ENCODE measurements at places on chromosomes 2 and 18.

DNA sequence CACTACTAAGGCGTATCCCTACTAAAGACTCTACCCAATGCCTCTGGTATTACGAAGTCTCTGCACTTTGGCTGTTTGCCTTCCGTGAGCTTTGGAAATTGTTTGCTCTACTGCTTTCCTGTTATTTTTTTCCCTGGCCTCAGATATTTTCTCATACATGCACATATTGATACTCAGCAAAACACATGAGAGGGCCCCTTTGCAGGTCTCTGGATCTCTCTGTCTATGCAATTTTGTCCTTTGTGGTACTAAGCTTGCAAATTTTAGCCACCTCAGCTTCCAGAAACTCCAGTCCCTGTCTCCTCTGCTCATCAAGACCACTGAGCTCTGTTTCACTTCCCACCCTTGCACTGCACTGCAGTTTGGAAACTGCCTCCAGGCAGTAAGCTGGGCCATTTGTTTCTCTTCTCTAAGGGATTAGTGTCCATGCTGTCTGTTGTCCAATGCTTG, 46.6 kb downstream of the TAF1B start:
- no peak for DNase-seq

GRCh38 chr2:178844269-178844668, 37.0 kb upstream of the TTN start:
- no peak for DNase-seq

DNA sequence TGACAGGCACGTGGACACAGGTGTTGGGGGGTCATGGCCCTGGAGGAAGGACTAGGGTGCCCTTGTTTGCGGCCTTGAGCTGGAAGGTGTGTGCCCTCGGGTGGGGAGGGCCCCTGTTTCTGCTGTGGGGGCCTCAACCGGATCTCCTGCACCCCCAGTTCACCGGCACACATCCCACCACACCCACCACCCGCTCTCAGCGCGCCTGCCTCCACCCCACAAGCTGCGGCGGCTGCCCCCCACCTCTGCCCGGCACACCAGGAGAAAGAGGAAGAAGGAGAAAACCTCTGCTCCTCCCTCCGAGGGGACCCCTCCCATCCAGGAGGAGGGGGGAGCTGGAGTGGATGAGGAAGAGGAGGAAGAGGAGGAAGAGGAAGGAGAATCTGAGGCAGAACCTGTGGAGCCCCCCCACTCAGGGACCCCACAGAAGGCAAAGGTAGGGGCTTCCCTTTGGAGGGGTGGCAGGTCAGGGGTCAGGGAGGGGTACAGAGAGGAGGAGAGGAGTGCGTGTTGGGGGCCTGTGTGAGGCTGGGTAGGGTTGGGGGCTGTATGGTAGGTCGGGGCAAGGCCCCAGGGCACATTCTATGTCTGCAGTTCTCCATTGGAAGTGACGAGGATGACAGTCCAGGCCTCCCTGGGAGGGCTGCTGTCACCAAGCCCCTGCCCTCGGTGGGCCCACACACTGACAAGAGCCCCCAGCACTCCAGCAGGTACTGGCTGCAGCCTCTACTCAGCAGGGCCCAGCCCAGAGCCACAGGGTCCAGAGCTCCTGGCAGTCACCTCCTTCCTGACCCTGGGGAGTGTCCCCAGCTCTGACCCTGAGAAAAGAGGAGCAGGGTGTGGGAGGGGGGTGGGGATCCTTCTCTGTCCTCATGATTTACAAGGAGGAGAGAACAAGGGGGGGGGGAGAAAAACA, 1.8 kb downstream of the SLC4A3 start:
- DNase-seq = no peak

- DNase-seq = no peak
Measured at GRCh38 chr2:15331787-15332186, 229.3 kb downstream of the NBAS start.

DNA sequence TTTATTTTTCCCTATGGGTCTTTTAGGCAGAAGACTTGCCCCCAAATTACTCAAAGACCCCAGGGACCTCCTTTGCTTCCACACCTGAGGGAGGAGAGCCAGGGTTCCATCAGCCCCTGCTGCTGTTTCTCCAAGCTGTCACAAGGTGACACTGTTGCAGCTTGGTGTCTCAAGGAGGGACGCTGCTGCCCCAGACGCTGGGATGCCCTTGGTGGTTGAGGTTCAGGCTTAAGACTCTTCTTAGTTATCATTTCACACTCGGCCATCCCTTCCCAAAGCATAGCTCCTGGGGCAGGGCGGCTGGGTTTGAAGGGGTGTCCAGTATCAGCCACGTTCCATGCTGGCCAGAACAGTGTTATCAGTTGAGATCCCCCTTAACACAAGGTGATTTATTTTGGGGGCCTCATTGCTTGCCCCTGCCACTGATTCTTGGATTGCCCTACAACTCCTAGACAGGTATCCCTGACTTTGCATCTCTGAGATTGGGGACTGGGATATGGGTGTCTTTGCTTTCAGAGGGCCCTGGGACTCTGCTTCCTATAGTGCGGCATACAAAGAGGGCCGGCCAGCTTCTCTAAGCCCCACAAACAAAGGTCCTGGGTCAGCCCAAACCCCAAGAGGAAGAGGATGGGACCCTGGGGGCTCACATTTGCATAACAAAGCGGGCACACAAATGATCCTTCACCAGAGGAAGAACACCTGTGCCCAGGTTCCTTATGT, 22.7 kb downstream of the GPR55 start:
- DNase-seq = no peak

GRCh38 chr18:74493689-74494088, 2.5 kb upstream of the CNDP2 start:
- peak; percentile 31 for DNase-seq

- DNase-seq = no peak
Measured at GRCh38 chr2:148519013-148519412, 125.5 kb upstream of the EPC2 start.

DNA sequence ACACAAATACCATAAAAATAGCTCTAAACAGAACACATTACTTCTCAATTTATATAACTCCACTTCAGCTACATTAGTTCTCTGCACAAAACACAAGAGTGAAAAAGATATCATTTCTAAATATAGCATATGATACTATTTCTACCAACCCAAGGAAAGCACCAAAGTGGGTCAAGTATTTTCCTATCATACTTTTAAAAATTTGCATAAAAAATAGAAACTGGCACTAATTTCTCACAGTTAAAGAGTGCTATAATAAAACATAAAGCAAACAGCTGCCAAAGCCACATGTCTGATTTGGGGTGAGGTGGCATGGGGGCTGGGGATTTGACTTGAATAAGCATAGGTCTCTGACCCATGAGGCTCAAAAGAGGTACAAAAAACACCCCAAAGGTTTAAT, 61.5 kb downstream of the BARD1 start:
- no peak for DNase-seq

DNA sequence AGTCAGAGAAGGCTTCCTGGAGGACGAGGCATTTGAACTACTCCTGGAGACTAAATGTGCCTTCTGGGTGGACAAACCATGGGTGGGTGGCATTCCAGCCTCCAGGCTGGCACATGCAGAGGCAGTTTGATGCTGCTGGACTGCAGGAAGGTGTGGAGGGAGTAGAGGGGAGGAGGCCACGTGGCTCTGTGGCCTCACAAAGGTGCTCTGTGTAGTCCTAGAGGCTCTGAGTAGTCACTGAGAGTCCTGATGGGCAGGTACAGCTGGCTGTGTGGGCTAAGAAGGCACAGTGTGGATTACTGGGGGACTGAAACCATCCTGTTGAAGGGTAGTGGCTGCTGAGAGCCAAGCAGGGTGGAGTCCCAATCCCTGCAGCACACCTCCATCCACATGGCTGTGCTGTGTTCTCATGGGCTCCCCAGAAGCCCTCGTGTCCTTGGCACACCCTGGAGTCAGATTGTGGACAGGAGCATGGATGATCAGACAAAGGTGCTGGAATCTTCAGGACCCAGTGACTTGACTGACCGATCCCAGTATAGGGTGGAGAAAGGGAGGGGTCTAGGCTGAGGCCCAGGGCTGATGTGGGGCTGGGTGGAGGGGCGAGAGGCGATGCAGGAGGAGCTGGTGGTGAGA, 87.4 kb upstream of the HS6ST1 start:
- DNase-seq = no peak

DNA sequence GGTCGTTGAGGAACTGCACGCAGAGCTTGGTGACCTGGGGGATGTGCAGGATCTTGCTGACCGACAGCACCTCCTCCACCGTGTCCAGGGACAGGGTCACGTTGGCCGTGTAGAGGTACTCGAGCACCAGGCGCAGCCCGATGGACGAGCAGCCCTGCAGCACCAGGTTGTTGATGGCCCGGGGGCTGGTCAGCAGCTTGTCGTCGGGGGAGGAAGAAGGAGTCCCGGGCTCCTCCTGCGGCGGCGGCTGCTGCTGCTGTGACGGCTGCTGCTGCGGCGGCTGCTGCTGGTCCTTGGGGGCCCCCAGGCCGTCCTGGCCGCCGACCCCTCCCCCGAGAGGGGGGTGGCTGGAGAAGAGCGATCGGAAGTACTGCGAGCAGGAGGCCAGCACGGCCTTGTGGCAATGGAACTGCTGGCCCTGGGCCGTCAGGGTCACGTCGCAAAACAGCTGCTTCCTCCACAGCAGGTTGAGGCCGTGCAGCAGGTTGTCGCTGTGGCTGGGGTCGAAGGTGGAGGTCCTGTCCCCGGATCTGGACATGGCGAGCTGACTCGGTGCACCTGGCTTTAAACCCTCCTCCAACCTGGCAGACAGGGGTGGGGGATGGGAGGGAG, 2.7 kb downstream of the KLHL14 start:
- DNase-seq = no peak

DNA sequence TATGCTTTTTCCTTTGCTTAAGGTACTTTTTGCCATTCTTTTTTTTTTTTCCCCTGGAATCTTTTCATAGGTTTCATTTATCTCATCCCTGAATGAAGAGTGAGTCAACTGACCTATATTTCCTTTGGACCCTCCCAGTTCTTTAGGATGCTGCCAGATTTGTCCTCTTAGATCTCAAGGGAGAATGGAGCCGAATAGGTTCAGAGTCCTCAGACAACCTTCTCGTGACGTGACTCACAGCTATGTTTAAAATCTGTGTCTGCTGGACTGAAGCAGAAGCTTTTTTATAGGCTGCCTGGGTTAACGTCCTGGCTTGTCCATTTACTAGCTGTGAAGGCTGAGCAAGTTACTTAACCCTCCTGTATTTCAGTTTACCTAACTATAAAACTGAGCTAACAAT, 358.6 kb downstream of the DLGAP1 start:
- no peak for DNase-seq

DNA sequence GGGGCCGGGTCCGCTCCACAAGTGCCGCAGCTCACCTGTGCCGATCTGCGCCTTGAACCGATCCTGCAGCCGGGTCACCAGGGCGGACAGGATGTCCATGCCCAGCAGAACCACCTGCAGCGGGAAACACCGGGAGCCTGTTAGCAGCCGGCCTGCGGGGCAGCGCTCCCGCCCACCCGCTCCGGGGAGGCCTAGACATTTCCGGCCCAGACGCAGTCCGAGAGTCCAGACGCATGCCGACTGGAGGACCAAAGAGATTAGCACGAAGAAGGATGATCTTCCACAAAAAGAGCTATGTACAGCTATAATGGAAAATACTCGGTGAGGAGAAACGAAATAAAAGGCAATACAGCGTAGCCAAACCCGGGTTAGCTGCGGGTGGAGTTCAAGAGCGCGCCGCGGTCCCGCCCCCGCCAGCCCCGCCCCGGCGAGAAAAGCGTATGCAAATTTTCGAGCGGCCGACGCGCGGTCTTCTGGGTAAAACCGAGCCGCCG, 421 bp upstream of the RNU4ATAC start:
- peak; percentile 81 for DNase-seq

- DNase-seq = no peak
Measured at GRCh38 chr18:41949206-41949920, 5.7 kb upstream of the PIK3C3 start.

DNA sequence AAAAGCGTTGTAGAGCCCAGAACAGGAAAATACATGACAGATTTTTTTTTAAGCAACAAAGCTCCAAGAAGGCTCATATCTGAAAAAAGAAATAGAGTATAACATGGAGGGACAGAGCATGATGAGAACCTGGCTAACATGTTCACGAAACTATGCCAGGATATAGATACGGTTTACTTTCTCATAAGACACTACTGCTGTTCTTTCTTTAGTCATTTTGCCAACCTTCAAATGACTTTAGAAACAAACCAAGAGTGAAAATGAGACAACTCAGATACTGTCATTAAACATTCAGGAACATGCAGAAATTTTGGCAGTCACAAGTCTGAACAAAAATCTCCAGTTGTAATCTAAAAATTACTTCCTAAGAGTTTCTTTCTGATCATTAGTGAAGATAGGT, 14.3 kb downstream of the LPIN2 start:
- no peak for DNase-seq

DNA sequence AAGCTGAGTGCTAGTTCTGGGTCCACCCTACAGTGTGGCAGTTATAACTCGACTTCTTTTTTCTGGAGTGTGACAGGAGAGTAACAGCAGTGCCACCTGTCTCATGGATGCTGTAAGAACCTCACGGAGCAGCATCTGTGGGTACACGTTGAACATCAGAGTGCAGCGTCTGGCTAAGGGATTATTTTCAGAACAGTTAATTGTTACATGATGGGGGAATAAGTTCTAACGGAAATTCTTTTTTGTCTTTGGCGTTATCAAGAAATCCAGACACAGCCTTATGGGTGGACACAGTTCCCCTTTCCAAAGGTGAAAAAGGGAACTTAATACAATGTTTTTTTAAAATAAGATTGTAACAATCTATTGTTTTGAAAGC, 28.3 kb upstream of the TOGARAM2 start:
- DNase-seq = no peak

GRCh38 chr2:24766609-24767008, 26.6 kb downstream of the PTRHD1 start:
- DNase-seq = no peak

GRCh38 chr2:100852999-100853908, 33.3 kb downstream of the NPAS2 start:
- DNase-seq = no peak

GRCh38 chr2:156380117-156380645, 47.7 kb upstream of the NR4A2 start:
- no peak for DNase-seq

GRCh38 chr2:218429911-218430692, 11.2 kb downstream of the VIL1 start:
- no peak for DNase-seq

GRCh38 chr2:71477231-71477691, 23.9 kb downstream of the DYSF start:
- no peak for DNase-seq

DNA sequence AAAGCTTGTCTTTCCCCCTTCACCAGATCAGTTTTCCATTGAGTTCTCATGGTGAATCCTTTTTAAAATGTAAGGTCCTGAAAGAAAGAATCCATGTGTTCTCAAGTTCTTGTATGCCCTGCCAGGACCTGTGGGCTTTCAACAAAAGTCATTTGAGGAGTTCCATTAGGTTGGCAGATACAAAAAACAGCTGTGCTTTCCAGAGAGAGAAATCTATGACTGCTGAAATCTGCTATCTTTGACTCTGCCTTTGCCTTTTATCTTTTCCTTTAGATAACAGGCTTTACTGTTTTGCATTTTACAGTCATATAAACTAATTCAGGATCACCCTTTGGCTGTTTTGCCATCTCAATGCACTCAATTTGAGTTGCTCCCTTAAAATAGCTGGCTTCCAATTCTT, 59.7 kb downstream of the CXCR4 start:
- no peak for DNase-seq

DNA sequence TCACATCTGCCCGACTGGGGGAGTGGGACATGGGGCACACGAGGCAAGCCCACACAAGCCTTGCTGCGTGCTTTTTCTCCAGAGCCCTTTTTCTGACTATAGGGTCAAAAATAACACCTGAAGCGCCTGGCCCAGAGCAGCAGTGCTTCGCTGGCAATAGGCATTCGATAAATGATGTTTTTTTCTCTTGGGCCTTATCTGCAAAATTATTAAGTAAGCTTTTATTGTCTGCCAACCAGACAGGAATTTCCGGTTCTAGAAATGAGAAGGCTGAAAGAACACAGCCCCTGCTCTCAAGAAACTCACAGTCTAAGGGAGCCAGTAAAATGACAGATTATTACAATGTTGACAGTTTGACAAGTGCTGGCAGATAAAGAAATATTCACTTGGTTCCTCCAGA, 2.7 kb upstream of the TMBIM1 start:
- no peak for DNase-seq
